ENCODE measurements at places on chromosomes 12 and 14.

DNA sequence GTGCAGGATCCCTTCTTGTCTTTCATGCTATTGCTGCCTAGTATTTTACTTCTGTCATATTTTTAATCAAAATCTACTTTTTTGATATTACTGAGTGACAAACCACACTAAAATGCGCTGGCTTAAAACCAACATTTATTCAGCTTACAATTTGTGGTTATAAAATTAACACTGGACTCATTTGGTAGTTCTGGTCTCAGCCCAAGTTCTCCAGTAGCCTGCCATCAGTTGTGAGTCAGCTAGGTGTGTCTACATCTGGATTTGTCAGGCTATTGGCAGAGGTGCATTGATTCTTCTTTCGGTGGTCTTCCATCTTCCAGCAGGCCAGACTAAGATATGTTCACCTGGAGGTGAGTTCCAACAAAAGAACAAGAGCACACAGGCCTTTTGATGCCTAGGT lies 765.1 kb upstream of the FBXO33 start:
- DNase-seq: no peak

DNA sequence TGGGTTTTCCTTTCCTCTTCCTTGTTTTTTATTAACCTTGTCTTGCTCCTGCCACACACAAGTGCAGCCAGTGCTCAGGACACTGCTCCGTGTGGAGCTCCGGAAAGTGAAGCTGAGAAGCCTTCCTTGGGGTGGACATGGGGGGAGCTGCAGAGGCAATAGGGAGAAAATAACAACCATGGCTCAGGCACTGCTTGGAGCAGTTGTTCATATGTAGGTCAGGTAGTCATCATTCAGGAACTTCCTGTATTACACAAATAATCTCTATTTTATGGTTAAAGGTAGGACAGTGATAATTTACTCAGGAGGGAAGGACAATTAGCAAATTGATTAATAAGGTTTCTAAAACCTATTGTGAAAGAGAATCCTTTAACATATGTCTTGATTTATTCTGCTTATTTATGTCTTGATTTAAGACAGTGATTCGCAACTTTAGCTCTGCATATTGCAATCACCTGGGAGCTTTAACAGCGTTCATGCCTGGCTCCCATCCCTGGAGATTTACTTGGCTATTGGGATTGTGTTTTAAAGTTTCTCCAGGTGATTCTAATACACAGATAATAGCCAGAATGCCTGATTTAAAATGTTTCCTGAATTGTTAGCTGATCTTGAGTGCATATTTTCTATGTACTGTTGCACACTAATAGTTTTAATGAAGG lies 92.1 kb downstream of the ETV6 start:
- DNase-seq: no peak

GRCh38 chr14:90475298-90475697 lies 78.5 kb downstream of the CALM1 start:
- no peak for DNase-seq

- DNase-seq: no peak
These were observed 633 bp downstream of the TC2N start for GRCh38 chr14:91866511-91867295.

DNA sequence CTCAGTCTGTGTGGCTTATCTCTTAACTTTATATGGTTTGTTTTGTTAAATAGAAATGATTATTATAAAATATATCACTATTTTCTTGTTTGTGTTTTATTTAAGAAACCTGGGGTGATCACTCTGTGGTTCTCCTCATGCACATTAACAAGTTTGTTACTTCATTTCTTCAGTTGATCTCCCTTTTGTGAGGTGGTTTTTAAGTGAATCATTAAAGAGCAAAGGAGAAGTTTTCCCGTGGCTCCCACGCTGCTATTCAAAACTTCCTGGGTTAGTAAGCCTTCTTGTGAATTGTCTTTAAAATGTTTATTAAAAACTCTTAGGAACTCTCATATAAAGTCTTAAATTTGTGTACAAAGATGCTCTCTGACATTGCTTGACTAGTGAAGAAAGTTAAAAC lies 11.8 kb downstream of the ADIPOR2 start:
- no peak for DNase-seq

DNA sequence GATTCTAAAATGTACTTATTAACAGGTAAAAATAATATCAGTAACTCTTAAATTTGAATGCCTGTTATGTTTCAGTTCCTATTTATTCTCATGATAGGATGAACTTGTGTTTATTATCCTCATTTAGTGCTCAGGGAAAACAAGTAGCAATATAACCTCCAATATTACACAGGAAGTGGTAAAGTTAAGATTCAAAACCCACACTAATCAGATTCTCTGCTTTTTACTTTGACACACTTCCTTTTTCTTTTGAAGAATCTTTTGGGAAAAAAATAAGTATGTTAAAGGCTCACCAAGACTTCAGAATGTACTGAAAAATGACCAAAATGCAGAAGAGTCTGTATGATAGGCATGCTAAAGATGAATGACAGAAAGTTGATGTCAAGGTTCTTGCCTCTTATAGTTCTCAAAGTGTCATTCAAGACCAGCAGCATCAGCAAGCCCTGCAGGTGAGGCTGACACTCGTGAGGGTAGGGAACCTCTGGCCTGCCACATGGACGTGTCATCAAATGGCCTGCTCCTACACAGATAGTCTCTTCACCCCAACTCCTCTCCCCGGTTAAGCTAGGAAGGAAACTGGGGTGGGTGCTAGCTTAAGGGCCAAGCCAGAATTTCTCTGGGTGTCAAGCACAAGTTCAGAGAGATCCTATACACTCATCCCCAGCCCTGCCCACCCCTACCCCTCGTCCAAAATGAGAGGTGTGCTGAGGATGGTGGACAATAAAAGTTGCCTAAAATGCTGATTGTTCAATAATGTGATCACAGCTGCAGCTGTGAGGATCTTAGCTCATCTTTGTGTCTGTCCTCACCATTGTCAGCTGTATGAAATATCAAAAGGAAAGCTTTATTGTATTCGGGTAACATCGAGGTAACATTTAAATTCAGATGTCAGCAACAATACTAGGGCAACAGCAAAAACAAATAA lies 6.3 kb downstream of the TBPL2 start:
- no peak for DNase-seq

GRCh38 chr14:49945448-49946319 lies 52.8 kb downstream of the ARF6 start:
- no peak for DNase-seq

DNA sequence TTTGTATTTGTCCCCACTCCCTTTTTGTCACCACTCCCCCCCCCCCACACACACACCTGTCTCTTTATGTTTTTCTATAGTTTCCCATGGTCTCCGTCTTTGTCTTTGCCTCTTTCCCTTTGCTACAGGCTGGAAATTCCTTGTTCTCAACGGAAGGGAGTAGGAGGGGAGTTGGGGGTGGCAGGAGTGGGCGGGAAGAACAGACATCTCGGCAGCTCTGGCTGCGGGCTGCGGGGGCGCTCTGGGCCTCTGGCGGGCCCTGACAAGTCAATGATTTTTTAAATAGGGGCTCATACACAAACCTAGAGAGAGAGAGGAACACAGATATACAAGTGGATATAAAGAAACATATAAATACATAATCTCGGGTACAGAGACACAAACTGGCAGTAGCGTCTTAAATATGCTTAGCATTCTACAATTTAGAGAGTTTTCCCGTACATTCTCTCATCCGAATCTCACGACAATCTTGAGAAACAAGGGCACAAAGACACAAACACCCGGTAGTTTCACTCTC lies 2.4 kb upstream of the NAB2 start:
- peak; percentile 37 for DNase-seq

DNA sequence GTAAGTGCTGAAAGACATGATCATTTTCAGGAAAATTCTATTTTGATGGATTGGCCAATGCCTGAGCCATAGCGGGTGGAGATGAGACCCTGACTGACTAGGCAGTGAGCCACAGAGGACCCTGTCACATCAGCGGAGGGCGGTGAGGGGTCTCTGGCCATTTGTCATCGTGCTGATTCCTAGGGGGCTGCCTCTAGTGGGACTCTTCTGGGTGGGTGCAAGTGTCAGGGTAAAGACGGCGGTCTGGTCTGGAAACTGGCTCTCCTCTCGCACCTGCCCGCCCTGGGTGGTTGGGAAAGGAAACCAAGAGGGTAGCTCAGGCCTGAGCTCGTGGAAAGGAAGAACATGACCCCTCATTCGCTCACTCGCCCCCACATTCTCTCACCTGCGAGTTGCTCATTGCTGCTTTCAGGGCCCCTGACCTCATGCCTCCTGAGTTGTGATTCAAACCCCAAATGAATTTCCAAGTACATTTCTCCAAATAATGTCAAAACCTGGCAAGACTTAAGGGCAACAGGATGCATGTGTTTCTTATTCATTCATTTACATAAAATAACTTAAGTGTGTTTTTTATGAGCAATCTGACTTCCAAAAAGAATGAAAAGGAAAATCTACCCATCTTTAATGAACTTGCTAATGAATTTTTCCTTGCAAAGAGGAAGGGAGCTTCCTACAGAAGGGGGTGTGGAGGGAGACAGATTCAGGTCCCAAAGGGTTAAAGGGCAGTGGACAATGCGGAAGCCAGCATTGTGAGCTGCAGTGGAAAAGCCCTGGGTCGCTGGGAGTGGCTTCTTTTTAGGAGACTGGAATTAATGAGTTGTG lies 12.8 kb downstream of the MEG3 start:
- DNase-seq: no peak

GRCh38 chr12:103470664-103471063 lies 25.1 kb downstream of the C12orf42 start:
- no peak for DNase-seq

DNA sequence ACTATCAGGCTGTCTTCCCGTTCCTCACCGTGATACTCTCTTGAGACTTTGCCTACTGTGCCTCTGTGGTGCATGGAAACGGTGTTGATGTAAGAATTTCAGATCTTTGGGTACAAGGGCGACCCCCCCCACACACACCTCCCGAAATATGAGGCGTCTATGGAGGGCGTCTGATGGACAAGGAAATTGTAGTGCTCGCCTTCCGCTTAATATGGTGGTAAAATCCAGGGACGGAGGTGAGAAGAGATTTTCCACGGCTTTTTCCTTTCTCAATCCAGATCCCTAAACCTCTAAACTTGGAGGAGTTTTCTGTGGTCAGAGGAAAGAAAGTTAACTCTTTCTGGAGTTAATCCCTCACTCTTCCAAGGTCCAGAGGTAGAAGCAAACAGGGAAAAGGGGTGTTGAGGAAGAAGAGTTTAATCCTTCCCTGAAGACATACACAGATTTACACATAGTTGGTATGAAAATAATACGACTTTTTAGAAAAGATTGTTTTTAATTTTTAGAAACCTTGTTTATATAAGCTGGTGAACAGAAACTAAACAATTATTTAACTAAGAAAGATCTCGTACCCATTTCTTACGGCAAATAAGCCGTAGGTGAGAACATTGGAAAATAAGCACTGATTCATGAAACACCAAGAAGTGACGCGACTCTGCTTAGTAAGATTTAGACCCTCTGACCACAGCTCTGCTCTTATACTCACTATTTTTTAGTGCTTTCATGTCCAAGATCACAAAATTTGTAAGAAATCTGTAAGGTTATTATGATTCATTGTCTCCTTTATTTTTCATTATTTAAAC lies 23.1 kb upstream of the RNASE12 start:
- no peak for DNase-seq

DNA sequence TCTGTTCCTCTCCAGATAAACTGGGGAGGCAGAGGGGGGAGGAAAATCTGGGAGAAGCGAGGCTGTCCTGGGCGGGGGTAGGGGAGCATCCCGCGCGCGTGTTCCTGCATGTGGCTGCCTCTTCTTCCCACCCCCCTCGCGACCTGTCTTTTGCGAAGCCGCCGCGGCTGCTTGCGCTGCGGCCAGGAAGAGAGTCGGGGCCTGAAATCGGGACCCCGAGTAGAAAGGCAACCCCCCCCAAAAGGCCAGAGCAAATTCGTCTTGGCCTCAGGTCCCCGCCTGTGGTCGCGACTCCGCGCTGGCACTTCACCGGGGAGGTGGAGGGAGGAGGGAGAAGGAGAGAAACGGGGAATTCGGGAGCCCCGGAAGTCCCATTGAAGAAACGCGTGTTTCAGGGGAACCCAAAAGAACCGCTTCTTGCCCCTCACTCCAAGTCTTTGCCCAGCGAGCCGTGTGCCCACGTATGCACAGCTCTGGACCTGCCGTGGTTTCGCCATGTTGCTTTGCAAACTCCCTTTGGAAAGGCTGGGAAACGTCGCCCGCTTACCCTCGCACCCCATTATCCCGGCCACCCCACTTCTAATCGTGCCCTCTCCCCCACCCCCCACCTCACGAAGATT lies 944 bp downstream of the CCND2 start:
- no peak for DNase-seq

GRCh38 chr14:76917158-76917596 lies 91.0 kb downstream of the LRRC74A start:
- no peak for DNase-seq

DNA sequence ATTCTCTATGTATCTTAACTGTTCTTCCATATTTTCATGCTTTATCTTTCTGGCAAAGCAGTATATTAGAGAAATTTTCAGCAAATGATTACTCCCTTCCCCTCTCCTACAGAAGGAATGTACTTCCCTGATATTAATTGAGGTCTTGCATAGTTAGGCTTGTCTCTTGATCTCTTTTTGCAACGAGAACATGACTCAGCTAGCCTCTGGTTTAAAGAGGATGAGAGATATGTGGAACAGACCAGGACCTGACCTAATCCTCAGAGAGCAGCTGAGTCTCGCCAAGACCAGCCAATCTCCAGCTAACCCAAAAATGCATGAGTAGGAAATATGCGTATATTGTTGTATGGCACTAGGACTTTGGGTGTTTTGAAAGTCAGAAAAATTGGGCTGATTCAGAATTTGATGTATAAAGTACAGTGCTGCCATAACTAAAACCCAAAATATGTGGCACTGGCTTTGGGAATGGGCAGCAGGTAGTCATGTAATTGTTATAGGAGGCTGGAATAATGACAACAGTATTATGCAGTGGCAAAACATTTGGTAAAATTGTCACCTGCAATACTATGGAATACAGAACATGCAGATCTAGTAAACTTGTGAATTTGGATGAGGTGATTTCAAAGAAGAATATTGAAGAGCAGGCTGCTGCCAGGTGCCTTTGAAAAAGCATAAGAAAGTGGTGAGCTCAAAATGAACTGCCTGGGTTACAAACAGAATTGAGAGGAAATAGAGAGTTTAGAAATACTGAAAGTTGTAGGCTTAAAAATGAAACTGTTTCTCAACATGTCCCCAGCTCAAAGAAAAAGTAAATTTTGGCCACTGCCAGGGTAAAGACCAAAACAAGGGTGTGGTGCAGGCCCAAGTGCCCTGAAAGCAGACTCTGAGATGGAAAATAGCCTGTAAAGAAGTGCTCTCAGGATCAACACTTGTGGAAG lies 9.3 kb upstream of the USP15 start:
- DNase-seq: no peak

- no peak for DNase-seq
These were observed 45.6 kb downstream of the UBE3B start for GRCh38 chr12:109523071-109523470.

- DNase-seq: no peak
These were observed 16.1 kb upstream of the CCDC85C start for GRCh38 chr14:99619835-99620834.
